ENCODE measurements at places on chromosomes 3 and 15. TPM values are rescaled to one million over a fixed set of nuclear protein-coding genes. Genes with fewer than 3 reads are reported as not detected.

CASR gene
- total RNA-seq: not detected

UBE2E2 gene
- 110 TPM for total RNA-seq

CHST14 gene
- total RNA-seq: 25.7 TPM

- DNase-seq: no peak
These were observed 34.2 kb downstream of the BCL2L10 start for GRCh38 chr15:52078197-52078875.

- no peak for DNase-seq
These were observed 10.2 kb upstream of the FAH start for GRCh38 chr15:80142646-80143045.

DNA sequence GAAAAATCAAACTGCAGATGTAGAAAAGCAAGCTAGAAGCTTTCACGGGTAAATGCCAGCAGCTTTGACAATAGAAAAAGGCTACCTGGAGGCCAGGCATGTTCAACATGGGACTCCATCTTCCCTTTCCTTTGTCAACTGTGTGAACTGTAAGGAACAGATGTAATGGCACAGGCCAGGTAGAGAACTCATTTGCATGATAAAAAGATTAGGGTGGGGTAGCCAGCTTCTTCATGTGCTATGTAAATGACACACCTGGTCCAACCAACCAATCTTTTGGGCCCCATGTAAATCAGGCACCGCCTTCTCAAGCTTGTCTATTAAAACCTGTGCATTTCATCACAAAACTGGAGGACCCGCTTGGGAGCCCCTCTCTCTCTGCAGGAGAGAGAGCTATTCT lies 686.5 kb upstream of the GOLIM4 start:
- no peak for DNase-seq

Measured in astrocyte (in vitro differentiated cells and primary cell).